ENCODE measurements at places on chromosomes 11 and 22. TPM values are rescaled to one million over a fixed set of nuclear protein-coding genes. Genes with fewer than 3 reads are reported as not detected.

GAS2L1 gene
- total RNA-seq: 17.9 TPM

CTSF gene
- total RNA-seq: 3.2 TPM

RAB1B gene
- 68.8 TPM for total RNA-seq

FERMT3 gene
- 0.96 TPM for total RNA-seq

CRYBA4 gene
- total RNA-seq: not detected

Measured in tracheal epithelial cell (primary cell).